ENCODE measurements at places on chromosomes 13 and 19. TPM values are rescaled to one million over a fixed set of nuclear protein-coding genes. Genes with fewer than 3 reads are reported as not detected.
A peak's percentile ranks its signal among the peaks of the same experiment; 100 is the strongest.

GRCh38 chr13:55615081-55615480 lies 1525.6 kb upstream of the PRR20A start:
- no peak for DNase-seq

- DNase-seq = no peak
These were observed 2.9 kb upstream of the CD70 start for GRCh38 chr19:6593651-6594416.

- DNase-seq = no peak
These were observed 72.1 kb downstream of the MIPEP start for GRCh38 chr13:23817136-23817535.

- no peak for DNase-seq
These were observed 1064.3 kb downstream of the DIAPH3 start for GRCh38 chr13:59099182-59099974.

DNA sequence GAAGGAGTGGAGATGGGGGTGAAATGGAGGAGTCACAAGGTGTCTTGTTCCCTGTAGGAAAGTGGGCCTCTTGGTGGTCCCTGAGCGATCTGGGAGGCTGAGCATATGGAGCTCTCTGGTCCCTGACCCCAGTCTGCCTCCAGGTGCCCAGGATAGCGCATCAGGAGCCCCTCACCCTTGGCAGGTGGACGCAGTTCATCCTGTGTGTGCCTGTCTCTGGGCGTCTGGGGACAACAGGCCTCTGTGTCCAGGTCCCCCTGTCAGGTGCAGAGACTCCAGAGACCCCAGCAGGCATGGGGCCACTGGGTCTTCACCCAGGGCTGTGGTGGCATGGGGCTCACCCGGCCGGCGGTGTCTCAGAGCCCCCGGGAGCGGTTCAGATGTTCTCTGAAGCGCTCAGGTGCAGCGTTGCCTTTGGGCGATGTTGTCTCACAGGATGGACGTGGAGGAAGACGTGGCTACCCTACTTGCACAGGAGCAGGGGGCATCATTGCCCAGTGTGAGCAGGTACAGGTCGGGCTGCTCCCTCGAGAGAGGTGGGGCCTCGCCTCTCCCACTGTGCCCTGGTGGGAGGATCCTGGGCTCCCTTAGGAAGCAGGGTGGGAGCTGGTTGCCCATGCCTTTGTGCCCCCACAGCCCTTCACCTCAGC lies 58.1 kb upstream of the TPM4 start:
- no peak for DNase-seq

DNA sequence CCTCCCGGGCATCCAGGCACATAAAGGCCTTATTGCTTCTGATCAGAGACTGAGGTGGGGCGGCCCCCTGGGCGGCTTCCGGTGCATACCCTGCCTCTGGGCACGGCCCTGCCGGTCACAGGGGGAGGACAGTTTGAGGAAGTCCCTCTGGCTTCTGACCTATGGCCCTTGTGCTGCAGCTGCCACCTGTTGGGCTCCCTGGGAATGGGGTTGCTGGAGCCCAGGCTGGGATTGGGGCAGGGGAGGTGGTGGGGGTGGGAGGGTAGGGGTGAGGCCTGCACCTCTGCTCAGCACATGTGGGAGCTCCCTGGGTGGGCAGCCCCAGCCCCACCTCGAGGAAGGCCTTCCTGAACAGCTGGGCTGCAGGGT lies 10.7 kb downstream of the ANO8 start:
- peak; percentile 43 for DNase-seq

DNA sequence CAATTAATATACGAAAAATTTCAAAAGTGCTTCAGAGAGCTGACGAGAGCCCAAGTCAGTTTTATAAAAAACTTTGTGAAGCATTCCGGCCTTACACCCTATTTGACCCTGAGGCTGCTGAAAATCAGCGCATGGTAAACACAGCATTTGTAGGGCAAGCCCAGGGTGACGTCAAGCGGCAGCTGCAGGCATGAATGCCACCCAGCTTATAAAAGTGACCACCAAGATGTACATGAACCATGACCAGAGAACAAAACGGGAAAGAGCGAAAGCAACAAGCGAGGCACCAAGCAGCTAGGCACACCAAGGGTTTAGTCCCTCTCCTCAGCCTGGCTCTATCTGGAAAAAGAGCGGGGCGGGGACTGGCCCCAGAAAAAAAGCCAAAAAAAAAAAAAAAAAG lies 6.0 kb downstream of the SIGLEC11 start:
- DNase-seq = no peak

DNA sequence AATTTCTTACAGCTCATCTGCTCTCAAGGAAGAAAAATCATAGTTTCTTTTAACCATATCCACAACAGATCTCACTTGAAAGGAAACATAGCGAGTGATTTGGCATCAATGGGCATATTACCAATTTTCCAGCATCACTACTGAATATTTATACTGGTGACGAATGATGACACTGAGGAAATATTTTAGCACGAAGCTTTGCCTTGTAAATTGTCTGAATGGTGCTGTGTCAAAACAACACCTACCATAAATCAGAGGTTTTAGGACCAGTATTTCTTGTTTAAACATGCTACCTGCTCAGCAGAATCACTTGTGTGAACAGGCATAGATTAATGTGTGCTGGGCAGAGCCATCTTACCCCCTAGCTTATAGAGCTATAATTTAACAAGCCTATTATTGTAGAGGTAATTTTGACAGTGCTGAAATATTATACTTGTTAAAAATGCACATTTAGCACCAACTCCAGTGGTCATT lies 146.8 kb downstream of the ABCC4 start:
- DNase-seq = no peak

- no peak for DNase-seq
These were observed 9.8 kb downstream of the PARP4 start for GRCh38 chr13:24502533-24503378.

- DNase-seq = no peak
These were observed 1203.5 kb upstream of the PRR20A start for GRCh38 chr13:55937180-55937579.

GRCh38 chr19:56476651-56477428 lies at the start of gene ZNF667:
TSS of gene ZNF667 (minus strand) at chr19:56477345. CDS start at chr19:56462370, 14,975 bp downstream.
- DNase-seq = peak; percentile 33

GRCh38 chr13:73767747-73768315 lies 366.4 kb downstream of the KLF12 start:
- DNase-seq = peak; percentile 18

GRCh38 chr13:108451121-108451520 lies 178.3 kb upstream of the MYO16 start:
- DNase-seq = no peak

- DNase-seq = no peak
These were observed 1653.0 kb upstream of the MIR17HG start for GRCh38 chr13:89694451-89694850.

GRCh38 chr19:15062036-15062435 lies 12.8 kb downstream of the CASP14 start:
- no peak for DNase-seq

- no peak for DNase-seq
These were observed 30.0 kb upstream of the DLEU7 start for GRCh38 chr13:50873467-50873866.

DNA sequence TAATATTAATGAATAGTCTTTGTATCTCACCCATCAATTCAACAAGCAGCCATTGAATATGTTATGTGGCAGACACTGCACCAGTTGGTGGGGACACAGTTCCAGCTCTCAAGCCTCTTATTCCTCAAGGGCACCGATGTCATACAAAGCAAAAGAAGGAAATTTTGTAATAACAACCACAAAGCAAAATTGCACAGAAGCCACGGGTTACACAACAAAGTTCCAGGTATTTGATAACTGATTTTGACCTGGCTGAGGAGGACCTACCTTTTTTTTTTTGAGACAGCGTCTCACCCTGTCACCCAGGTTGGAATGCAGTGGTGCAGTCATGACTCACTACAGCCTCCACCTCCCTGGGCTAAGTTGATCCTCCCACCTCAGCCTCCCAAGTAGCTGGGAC lies 266.7 kb downstream of the FOXO1 start:
- DNase-seq = no peak

- DNase-seq = no peak
These were observed 11.2 kb upstream of the RAB8A start for GRCh38 chr19:16100524-16100923.

DNA sequence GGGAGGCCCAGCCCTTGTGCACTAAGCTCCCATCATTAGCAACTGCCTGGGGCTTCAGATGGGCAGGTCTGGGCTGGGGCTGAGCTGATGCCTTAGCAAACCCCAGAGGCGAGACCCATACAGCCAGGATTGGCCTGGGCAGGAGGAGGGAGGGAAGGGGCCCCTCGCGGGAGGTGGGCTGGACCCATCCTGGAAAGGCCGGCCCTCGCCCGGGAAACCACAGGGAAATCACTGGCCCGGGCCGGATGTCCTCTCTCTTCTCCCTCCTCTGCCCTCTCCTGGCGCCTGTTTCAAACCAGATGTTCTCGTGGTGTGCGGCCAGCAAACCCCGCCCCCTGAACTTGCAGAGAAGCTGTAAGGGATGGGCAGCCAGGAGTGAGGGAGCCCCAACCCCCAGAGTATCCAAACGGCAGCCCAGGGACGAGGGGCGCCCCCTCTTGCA lies 43.1 kb downstream of the TMEM255B start:
- DNase-seq = no peak

GRCh38 chr19:18830488-18830887 lies 1.3 kb upstream of the UPF1 start:
- no peak for DNase-seq

- no peak for DNase-seq
These were observed 682.7 kb upstream of the ARGLU1 start for GRCh38 chr13:107250628-107251027.

DNA sequence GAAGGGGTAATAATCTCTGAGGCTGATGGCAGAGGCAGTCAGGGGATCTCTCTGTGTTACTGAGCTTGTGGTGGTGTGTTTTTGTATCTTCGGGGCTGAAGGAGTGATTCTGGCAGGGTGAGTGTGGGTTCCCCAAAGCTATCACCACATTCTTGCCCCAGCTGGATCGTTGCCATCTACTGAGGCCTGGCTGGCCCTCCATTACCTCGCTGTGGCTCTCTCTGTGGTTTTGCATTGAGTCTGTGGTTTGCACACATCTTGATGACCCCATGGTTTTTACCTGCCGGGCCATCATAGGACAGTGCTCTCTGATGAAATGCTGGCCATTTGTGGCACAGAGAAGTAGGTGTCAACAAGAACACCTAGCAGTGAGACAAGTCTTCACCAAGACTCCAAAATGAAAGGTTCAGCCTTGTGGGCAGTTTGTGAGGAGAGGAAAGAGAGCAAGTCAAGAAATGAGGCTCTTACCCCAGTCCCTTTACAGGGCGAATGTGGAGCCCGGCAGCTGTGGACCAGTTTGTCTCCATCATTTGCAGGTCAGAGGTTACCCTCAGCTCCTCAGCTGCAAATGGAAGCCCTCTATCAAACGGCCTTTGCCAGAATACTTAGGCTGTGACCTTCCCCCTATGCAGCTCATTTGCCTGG lies 69.0 kb upstream of the NPAS1 start:
- peak; percentile 34 for DNase-seq

DNA sequence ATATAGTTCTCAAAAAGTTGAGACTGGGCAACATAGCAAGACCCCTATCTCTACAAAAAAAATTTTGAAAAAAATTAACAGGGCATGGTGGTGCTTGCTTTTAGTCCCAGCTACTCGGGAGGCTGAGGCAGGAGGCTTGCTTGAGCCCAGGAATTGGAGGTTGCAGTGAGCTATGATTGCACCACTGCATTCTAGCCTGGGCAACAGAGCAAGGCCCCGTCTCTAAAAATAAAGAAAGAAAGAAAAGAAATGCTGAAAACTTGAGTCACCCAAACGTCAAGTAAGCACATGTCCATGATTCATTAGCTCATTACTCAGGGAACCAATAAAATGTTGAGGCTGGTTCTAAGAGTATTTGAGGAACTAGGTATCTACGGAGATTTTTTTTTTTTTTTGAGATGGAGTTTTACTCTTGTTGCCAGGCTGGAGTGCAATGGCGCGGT lies 33.9 kb upstream of the SEMA6B start:
- no peak for DNase-seq

ARHGAP33 gene
- total RNA-seq = 34.4 TPM

DDX39A gene
- 569 TPM for total RNA-seq

SPRY2 gene
- 3.0 TPM for total RNA-seq

ATXN8OS gene
- not detected for total RNA-seq

PRRG2 gene
- total RNA-seq = not detected

KLK10 gene
- total RNA-seq = not detected

DNAAF3 gene
- total RNA-seq = not detected

ZNF665 gene
- total RNA-seq = 3.4 TPM

Measured in natural killer cell (primary cell).